Heart left ventricle (tissue), 16 donors: ENCODE measurements at places on chromosomes 1 and 21.

DNA sequence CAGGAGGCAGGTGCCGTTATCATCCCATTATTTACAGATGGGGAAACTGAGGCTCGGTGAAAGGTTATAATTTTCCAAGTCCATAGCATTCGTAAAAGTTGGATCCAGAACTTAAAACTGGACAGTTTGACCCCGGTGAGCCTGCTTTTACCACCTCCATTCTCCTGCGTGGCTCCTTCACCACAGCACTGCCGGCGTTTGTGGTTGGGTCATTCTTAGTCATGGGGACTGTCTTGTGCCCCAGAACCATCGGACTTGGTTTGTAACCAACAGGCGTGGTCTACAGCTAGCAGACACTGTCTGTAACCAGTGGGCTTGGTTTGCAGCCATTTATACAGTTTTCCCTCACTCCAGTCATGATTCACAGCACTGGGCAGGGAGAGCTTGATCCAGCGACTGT lies 511.3 kb downstream of the NPHP4 start:
- DNase-seq: no peak

DNA sequence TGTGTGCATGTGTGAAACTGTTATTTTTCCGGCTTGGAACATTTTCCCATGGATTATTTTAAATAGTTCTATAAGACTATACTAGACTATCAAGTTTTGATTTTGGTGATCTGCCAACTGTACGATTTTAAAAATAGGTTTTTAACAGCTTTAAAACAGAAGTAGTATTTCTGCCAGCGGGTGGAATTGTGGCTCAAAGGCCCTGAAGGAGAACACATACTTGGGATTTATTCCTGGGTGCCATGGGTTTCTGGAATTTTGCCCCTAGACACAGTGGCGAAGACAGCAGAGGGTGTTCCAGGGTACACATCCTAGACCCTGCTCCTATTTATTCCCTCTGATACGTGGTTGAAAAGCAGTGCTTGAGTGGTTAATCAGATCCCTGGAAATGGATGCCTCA lies 81.7 kb upstream of the IPO9 start:
- no peak for DNase-seq

DNA sequence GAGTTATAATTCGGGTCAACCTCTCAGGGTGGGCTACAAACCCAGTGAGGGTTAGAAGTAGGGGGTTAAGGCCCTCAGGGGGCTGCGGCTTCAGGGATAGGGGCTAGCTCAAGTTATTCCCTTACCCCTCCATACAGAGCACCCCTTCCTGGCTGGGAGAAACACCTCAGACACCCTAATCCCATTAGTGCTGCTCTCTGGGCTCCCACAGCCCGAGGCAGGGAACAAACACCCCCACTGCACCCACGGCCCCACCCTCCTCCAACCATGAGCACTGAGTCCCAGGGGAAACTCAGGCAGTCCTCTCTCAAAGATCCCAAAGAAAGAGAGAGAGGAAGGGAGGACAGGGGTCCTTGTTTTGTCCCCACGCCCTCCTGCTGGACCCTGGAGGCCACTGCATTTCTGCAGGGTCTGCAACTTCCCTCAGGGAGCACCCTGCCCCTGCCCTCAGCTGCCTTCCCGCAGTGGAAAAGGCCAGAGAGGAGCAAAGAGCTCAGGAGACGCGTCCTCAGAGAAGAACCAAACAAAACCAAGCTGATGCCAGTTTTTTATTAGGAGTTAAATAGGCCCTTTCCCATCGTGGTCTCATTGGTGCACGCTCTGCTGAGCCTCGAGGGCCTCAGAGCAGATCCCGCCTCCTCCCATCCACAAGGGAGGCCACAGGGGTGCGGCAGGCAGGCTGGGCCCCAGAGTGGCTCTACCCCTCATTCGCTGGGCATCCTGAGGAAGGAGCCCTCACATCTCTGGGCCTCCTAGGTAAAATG lies 1.4 kb upstream of the S100A4 start:
- peak; percentile 10 for DNase-seq

GRCh38 chr1:222583079-222583478 lies 6.7 kb downstream of the TAF1A start:
- DNase-seq: no peak

- DNase-seq: no peak
These were observed 96.9 kb downstream of the ZNF644 start for GRCh38 chr1:90924982-90925381.

- DNase-seq: peak; percentile 82
These were observed 65.4 kb downstream of the ALPL start for GRCh38 chr1:21574466-21575151.

GRCh38 chr1:105416261-105416660 lies 1640.2 kb upstream of the PRMT6 start:
- no peak for DNase-seq

DNA sequence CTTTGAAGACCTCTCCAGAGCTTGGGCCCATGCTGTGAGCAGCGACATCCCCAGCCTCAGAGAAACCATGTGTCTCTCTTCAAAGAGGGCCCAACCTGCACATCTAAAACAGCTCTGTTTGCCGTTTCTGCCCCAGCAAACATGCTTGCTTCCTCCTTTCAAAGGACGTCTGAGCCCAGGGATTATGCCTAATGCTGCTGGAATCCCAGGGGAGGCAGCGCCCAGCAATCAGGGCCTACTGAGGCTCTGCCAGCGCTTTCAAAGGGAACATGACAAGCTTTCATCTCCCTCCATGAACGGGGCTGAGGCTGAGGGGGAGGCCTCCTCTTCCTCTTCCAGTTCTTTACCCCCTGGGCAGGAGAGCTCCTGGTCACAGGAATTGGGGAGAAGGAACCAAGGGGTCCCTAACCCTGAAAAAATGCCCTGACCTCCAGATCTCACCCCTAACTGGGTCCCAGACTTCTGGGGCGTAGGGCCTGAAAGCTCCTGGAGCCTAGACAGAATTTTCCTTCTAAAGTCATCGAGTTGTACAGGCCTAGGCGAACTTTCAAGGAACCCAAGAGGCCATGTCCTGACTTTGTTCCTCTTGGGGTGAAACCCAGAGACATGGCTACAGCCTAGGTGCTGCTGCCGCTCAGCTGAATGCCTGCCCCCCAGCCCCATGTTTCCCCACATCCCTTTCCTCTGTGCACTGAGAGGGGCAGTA lies 13.4 kb upstream of the ASCL5 start:
- DNase-seq: no peak
